Amniotic epithelial cell (primary cell): ENCODE measurements at places on chromosomes 7 and 10.
A peak's percentile ranks its signal among the peaks of the same experiment; 100 is the strongest.

GRCh38 chr10:22927661-22928403, at the start of gene ARMC3:
Gene ARMC3, plus strand, starts transcription at chr10:22928053. Its CDS starts 3,944 bp downstream, at chr10:22931997.
- DNase-seq, result peak; percentile 7

GRCh38 chr10:36248304-36248981, 606.3 kb upstream of the FZD8 start:
- no peak for DNase-seq

DNA sequence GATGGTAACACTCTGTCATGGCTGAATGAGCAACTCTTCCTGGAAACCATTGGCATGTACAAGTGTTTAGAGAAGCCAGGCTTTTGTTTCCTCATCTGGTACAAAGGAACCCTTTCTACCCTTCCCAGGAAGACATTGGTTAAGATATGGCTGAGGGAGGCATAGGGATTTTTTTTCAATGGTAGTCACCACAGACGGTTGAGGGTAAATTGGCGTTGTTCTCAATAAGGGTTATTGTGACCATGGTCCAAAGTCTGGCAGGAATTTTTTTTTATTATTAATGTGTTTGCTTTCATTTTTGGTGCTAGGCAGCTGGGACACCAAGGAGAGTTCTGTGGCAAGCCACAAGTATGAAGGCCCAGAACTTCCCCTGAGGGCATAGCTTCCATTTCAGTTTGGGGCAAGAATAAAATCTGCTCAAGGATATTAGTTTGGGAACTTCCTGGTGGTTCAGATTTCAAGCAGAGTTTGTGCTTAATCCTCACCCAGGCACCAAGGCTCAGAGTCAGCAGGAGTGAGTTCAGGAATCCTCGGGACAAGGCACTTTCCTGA, at the start of gene PLEKHS1:
Gene PLEKHS1 (plus strand): TSS at position 502 of the 552 bp plus-strand sequence. CDS start 3,596 bp downstream, outside the sequence.
- DNase-seq, result no peak

DNA sequence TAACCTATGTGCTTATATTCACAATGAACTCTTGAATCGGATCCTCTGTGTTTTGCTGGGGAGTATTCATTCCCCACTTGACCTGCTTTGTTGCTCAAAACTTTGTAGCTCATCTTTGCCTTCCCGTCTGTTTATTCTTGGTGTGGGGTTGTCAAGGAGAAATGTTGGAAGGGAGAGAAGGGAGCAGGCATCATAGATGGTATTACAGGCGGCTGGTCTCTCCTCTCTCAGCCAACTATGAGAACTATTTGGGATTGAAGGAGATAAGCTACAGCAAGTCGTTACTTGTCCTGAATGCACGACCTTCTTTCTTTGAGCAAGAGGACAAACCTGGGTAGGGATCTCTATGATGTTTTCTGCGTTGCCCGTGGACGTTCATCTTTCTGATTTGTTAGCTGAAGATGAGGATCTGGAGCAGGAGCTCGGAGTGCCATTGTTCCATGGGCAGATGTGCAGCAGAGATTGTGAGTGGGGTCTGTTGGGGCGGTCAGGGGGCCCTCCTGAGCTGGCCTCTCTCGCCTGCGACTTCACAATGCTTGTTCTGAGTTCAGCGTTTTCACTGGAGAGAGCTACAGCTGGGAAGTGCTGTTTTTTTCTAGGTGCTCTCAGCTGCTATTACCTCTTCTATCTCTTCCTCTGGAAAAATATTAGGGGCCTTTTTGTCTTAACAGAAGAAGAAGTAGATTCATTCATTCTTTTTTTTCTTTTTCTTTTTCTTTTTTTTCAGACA, 126.9 kb upstream of the KLF6 start:
- peak; percentile 70 for DNase-seq

- no peak for DNase-seq
Measured at GRCh38 chr7:26293569-26294308, 2.1 kb downstream of the SNX10 start.

DNA sequence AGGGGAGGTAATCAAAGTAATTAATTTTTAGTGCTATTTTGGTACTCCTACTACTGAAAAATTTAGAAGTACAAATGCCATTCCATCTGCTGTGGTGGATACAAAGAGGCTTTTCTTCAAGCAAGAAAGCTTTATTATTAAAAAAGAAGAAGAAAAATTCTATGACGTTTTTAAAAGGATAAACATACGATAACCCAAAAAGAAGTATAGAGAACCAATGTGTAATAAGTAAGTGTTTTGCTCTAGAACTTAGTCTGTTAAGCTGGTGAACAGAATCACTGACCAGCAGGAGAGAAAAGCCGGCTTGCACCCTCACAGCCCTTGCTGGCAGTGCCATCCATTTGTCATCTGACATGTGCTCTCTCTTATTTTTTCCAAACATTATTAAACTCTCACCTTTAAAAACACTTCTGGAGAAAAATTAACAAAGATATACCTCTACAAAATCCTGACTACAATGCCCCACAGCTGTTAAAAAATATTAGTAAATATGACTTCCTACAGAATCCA, 81.5 kb downstream of the SRPK2 start:
- no peak for DNase-seq

GRCh38 chr7:95549818-95550529, 46.3 kb downstream of the PDK4 start:
- DNase-seq, result peak; percentile 96

DNA sequence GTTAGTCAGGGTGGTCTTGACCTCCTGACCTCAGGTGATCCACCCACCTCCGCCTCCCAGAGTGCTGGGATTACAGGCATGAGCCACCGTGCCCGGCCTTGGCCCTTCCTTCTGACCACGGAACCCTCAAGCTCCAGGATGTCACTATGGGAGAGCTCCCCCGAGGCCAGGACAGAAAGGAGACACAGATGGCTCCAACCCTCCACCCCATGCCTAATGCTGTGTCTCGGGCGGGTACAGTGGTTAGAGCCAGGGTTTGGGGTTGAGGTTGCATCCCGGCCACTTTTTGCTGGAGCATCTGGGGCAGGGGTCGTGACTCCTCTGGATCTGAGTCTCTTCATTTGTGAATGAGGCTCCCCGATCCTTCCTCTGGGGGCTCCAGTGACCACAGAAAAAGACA, 8.1 kb downstream of the MYL10 start:
- no peak for DNase-seq

DNA sequence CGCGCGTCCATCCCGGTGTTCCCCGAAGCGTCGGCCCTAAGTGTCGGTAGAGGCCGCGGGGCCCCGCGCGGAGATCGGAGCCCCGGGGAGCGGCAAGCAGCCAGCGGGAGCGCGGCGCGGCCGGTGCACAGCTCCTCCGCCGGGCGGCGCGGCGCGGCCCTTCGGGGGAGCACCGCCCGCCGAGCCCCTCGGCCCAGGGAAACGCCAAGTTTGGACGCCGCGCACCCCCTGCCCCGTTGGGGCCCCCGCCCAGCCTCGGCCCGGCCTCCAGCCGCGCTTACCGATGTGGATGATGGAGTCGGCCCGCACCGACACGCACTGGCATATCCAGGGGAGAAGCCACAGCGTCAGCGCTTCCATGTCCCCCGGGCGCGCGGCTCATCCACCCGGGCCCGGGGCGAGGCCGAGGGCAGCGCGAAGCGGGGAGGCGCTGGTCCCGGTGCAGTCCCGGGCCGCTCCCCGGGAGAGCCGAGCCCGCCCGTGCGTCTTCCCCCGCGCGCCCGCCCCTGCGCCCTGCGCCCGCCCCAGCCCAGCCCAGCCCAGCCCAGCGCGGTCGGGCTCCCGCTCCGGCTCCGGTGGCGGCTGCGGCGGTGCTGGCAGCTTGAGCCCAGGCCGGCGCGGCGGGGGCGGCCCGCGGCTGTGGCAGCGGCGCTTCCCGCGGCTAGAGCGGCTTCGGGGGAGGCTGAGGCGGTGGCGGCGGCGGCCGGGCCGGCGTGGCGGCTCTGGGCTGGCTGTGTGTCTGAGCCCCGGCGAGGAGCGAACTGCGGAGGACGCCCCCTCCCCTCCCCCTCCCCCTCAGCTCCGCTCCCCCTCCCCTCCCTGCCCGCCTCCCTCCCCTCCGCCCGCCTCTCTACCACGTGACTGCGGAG, at the start of gene GRID1:
Gene GRID1 (minus strand): TSS at position 763 of the 869 bp plus-strand sequence.
- no peak for DNase-seq

GRCh38 chr10:96478355-96478754, 35.4 kb downstream of the TLL2 start:
- peak; percentile 21 for DNase-seq

GRCh38 chr10:29150010-29150409, 138.9 kb upstream of the LYZL1 start:
- DNase-seq, result peak; percentile 76

- DNase-seq, result peak; percentile 93
Measured at GRCh38 chr10:43817368-43817767, 168.7 kb upstream of the ZNF32 start.

DNA sequence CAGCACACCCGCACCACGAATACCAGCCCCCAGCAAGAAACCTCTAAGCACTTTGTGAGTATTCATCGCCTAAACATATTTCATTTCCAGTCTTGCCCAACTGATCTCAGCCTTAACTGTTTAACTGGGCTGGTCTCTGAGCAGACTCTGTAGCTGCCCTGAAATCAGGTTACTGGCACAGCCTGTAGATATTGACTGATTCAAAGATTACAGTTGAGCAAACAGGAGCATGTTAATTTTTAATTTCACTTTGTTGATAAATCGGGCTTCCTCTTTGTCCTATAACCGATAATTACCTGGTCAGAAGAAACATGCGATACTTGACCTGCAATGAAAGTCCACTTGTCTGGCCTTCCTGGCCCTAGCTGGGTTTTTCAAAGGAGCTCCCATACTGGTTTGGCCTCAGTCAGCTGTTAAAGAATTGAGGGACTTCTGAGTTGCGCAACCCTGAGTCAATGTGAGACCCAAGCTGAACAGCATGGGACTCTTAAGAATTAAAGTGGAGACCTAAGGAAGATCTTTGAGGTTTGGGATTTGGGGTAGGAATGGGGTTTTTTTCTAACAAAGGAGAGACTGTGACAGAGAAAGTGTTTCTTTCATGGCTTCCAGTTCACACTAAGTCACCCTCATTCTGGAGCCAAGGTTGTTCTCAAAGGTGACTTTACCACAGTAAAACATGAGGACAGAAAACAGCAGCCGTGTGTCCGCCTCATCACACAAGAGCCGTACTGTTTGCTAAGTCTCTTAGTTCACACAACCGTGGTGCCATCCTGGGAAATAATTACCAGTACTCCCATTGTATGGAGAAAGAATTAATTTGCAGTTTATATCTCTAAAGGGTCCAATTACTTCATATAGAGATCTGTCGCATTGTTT, 75.9 kb downstream of the PPP1R3C start:
- no peak for DNase-seq

GRCh38 chr10:28047061-28047460, 48.2 kb upstream of the ODAD2 start:
- no peak for DNase-seq

- DNase-seq, result peak; percentile 39
Measured at GRCh38 chr7:91636129-91636724, 244.3 kb downstream of the MTERF1 start.

- DNase-seq, result no peak
Measured at GRCh38 chr10:89069589-89069988, 79.0 kb downstream of the FAS start.

DNA sequence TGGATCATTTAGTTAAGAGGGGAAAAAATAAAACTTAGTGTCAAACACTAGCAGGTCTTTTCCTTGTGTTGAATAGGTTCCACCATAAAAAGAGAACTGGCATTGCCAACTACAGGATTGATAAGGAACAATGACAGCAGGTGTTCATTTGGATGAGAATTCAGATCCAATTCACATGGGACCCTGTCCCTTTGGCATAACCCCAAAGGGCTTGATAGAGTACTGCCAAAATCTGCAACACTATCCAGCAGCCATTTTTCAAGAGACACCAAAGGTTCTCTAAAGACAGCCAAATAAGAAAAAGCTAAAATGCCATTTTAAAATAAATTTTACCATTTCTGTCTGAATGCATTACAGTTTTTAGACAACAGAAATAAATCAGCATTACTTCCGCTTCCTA, 422.3 kb downstream of the DGKB start:
- no peak for DNase-seq

DNA sequence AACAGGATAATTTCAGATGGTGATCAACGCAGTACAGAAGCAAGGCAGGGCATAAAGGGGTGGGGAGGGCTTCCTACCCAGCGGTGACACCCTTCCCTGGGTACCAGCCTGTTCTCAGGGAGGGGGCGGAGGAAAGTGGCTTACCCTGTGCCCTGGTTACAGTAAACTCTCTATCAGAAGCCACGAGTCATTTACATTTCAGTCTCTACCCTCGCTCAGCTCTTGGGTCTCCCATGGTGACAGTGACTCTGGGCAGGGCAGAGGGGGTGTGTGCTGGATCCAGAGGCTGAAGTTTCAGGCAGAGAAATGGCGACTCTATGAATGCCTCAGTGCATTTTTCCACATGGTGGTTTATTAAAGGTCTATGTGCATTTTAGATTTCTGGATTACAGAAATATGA, 107.0 kb downstream of the ADARB2 start:
- DNase-seq, result no peak

- DNase-seq, result no peak
Measured at GRCh38 chr7:101608772-101609713, 20.1 kb downstream of the MYL10 start.

DNA sequence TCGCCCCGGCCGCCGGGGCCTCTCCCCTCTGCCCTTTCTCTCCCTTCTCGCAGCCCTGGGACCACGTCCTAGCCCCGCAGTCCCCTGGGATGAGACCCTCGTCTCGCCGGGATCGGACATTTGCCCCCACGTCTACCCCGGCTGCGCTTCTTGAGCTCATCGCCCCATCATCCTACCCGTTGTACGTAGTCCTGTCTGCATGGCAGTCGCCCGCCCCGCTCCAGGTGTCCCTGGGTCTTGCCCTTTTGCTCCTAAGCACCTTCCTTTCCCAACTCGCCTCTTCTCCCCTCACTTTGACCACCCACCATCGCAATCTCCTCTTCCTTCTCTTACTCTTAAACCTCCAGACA, 582 bp downstream of the TPST1 start:
- DNase-seq, result no peak

- peak; percentile 61 for DNase-seq
Measured at GRCh38 chr10:52216852-52217251, 97.2 kb upstream of the DKK1 start.

GRCh38 chr10:92219559-92219958, 71.3 kb downstream of the CPEB3 start:
- no peak for DNase-seq

- DNase-seq, result peak; percentile 11
Measured at GRCh38 chr7:35646289-35647023, 48.5 kb downstream of the HERPUD2 start.

DNA sequence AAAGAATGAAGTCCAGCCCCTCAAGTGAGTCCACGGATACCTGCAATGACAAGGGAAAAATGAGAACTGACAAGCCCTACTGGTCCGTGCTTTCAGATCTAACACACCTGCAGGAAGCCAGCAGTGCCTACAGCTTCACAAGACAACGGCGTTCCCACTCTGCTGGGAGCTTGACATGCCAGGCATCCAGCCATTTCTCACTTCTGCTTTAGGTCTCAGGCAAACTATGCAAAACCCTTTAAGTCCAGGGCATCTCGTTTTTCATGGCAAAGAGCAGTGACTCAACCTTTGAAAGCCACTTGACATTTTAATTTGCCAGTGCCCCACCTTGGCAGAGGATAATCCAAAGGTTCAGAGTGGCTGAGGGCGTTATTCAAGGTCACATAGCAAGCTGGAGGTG, 49.1 kb upstream of the GPAM start:
- no peak for DNase-seq
